ENCODE measurements at places on chromosomes 16 and 17.

DNA sequence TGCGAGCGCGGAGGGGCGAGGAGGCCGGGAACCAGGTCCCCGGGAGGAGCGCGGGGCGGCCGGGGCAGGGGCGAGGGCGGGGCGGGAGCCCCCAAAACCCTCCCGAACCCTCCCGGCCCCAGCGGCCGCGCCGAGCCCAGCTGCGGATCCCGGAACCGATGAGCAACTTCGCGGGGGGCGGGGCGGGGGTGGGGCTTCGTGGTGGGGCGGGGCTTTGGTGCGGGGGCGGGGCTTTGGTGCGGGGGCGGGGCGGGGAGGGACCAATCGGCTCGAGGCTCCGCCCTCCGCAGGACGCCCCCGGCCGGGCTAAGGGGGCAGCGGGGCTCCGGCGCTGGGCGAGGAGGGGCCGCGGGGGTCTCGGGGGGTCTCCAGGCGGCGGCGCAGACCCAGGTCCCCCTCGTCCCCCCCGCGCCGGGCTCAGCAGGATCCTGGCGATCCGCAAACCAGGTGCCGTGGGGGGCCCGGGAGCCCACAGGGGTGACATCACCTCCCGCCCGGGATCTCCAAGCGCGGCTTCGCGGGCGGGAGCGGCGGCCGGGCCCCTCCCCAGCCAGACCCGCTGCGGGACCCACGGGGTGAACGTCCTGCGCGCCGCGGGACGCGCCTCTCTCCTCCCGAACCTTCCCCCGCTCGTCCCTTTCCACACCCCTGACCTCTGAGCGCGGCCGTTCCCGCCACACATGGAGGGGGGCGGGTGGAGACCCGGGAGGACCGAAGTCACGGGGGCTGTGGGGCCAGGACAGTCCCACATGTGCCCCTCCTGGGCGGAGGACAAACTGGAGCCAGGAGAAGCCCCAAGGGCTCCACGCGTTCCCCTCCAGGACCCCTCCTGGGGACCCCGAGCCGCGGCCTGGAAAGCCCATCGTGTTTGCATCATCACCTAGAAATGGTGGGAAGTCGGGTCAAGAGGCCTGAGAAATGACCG lies at the start of gene ABR:
TSS of gene ABR (minus strand) at position 164 of the 925 bp plus-strand sequence. CDS start 254 bp downstream, outside the sequence.
- peak; percentile 74 for DNase-seq

DNA sequence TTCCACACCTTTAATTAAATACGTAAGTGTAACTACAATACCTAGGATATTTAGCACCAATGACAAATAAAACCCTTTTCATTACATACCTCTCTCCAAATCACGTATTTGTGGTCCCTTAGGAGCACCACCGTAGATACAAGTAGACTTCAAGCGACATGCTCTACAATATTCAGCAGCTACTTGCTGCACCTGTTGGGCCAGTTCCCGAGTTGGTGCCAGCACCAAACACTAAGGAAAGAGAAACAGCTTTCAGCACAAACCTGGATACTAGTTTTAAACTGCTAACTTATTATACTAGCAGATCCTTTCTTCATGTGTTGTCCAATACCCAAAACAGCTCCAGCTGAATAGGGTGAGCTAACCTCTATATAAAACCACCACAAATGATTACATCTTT lies 2.7 kb downstream of the DDX5 start:
- DNase-seq: no peak

DNA sequence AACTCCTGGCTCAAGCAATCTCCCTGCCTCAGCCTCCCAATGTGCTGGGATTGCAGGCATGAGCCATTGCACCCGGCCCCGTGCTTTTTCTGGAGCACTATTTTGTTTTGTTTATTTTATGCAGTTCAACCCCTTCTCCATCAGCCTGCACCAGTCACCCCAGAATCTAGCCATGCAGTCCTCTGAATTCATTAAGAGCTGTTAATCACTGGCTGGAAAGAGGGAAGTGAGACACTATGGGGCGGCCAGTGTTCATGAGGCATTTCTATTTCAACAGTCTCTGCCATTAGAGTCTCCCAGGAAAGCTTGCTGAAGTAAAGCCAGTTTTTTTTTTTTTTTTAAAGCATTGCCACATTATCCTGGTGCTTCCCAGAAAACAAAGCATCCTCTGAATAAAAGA lies 1.7 kb downstream of the VWA3A start:
- DNase-seq: no peak

DNA sequence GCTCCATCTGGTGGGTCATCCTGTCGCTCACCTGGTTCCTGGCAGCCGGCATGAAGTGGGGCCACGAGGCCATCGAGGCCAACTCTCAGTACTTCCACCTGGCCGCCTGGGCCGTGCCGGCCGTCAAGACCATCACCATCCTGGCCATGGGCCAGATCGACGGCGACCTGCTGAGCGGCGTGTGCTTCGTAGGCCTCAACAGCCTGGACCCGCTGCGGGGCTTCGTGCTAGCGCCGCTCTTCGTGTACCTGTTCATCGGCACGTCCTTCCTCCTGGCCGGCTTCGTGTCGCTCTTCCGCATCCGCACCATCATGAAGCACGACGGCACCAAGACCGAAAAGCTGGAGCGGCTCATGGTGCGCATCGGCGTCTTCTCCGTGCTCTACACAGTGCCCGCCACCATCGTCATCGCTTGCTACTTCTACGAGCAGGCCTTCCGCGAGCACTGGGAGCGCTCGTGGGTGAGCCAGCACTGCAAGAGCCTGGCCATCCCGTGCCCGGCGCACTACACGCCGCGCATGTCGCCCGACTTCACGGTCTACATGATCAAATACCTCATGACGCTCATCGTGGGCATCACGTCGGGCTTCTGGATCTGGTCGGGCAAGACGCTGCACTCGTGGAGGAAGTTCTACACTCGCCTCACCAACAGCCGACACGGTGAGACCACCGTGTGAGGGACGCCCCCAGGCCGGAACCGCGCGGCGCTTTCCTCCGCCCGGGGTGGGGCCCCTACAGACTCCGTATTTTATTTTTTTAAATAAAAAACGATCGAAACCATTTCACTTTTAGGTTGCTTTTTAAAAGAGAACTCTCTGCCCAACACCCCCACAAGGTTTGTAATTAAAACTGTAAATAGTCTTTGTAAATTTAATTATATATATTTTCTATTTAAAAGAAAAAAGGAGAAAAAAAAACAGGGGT lies 1.7 kb downstream of the FZD2 start:
- no peak for DNase-seq

DNA sequence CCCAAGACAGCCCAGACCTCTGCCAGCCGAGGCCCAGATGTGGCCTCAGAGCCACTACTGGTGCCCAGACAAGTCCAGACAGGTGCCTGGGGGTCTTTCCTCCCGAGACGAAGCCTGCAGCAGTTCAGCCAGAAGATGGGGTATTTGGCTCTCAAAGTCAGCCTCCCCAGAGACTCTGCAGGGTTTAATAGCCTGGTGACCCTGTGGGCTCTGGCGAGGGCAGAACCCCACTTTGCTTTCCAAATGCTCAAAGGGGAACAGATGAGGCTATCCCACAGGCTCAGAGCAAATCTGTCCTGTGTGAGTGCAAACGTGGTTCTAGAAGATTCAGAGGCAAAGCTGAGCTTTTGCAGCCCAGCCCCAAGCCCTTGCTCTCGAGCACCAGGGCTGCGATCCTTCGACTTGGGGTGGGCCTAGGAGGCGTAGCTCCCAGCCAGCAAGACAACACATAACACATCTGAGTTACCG lies 236.0 kb downstream of the MRTFB start:
- no peak for DNase-seq

DNA sequence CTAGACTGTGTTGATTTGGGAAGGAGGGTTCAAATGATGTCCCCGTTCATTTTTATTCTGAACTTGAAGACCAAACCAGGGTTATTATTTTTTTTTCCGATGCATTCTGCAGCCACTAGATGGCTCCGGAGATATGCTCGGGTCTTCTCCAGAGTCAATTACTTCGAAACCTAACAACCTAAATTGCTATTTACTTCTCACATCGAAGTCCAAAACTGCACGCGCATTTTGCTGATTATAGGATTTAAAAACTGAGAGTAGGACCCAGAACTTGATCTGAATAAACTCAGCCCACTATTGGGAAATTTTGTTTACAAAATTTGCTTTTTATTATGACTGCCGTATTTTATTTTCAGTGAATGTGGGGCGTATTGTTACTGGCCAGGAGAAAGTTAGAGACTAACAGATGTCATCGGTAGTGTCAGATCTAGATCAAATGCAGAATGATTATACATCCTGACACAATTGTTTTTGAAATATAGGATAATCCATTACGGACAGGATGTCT lies 263.8 kb downstream of the HS3ST3A1 start:
- no peak for DNase-seq

- DNase-seq: no peak
Measured at GRCh38 chr17:72719206-72719577, 373.3 kb downstream of the SLC39A11 start.
